Naive thymus-derived CD8-positive, alpha-beta T cell (primary cell): ENCODE measurements at places on chromosomes 5 and 9. TPM values are rescaled to one million over a fixed set of nuclear protein-coding genes. Genes with fewer than 3 reads are reported as not detected.
A peak's percentile ranks its signal among the peaks of the same experiment; 100 is the strongest.

The OGN gene
- not detected for total RNA-seq

The SPINK6 gene
- not detected for total RNA-seq

The AGXT2 gene
- total RNA-seq = not detected

The POU5F2 gene
- total RNA-seq = 1.6 TPM

The CCDC171 gene
- total RNA-seq = 2.1 TPM

DNA sequence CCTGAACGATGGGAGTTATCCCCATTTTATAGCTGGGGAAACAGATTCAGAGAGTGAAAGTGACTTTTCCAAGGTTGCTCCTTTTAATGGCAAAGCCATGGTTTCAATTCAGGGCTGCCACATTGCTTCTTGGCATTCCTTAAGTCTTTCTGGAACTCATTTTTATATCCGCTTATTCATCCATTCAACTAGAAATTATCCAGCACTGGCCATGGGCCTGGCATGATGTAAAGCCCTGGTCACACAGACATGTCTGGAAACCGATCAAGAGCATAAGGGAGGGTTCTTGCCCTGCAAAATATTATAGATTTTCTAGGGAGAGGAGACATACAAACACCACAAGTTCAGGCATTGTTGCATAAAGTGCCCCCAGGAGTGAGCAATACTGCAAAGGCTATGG, 43.0 kb upstream of the COL15A1 start:
- H3K36me3 ChIP-seq = peaks cover 7% of the 10 kb centered on the region
- H3K4me1 ChIP-seq = peaks cover 8% of the 10 kb centered on the region
- no peak for DNase-seq
- H3K27ac ChIP-seq = no peak overlapping the region
- H3K4me3 ChIP-seq = no peak overlapping the region

DNA sequence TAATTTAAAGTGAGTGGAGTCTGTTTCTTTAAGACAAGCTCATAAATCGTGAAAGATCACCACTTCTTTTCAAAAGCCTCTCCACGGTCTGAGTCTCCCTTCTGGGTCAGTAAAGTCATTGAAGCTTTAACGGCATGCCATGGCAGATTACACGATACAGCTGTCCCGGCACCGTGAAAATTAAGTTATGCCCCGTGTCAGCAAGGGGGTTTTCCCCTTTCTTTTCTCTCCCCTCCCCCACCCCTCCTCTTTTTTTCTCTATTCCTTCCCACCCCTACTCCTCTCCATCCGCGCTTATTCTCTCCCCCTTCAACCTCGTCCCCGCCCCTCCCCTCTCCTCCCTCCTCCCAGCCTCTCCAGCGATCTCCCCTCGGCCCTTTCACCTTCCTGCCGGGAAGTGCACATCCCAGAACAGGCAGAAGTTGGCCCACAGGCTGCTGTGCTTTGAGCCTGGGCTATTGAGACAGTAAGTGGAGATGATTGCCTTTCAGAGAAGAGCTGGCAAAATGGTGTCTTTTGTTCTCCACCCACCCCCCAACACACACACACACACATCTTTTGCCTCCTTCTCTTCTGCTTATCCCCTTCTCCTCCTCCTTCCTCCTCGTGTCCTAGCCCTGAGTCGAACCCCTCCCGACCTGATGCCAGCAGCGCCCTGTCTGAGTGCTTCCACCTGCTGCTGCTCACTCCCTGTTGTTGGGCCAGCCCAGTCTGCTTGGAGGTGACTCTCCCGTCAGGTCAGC, 44.1 kb downstream of the GAS1 start:
- no peaks in the 10 kb centered on the region for H3K36me3 ChIP-seq
- no peak for DNase-seq
- H3K4me3 ChIP-seq = no peak overlapping the region
- H3K27me3 ChIP-seq = peaks cover 92% of the 10 kb centered on the region
- H3K4me1 ChIP-seq = peaks cover 9% of the 10 kb centered on the region

- H3K4me1 ChIP-seq = no peaks in the 10 kb centered on the region
- peaks cover 18% of the 10 kb centered on the region for H3K36me3 ChIP-seq
- no peaks in the 10 kb centered on the region for H3K27me3 ChIP-seq
- H3K4me3 ChIP-seq = no peak overlapping the region
These were observed 74.9 kb downstream of the FANCC start for GRCh38 chr9:95242613-95243012.

DNA sequence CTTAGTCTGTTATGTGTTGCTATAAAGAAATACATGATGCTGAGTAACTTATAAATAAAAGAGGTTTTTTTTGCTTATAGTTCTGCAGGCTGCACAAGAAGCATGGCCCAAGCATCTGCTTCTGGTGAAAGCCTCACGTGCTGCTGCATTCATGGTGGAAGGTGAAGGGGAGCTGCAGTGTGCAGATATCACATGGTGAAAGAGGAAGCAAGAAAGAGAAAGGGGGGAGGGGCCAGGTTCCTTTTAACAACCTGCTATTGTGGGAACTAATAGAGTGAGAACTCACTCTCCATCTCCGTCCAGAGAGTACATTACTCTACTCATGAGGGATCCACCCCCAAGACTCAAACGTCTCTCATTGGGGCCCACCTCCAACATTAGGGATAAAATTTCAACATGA, 12.5 kb upstream of the PARP8 start:
- DNase-seq = no peak
- no peaks in the 10 kb centered on the region for H3K36me3 ChIP-seq
- peaks cover 16% of the 10 kb centered on the region for H3K4me1 ChIP-seq
- H3K4me3 ChIP-seq = peak overlapping the region; percentile 58

- peak overlapping the region; percentile 89 for H3K27ac ChIP-seq
- peak; percentile 19 for DNase-seq
- peaks cover 25% of the 10 kb centered on the region for H3K4me1 ChIP-seq
- H3K4me3 ChIP-seq = no peak overlapping the region
These were observed 9.7 kb downstream of the PTGER4 start for GRCh38 chr5:40689438-40689837.

DNA sequence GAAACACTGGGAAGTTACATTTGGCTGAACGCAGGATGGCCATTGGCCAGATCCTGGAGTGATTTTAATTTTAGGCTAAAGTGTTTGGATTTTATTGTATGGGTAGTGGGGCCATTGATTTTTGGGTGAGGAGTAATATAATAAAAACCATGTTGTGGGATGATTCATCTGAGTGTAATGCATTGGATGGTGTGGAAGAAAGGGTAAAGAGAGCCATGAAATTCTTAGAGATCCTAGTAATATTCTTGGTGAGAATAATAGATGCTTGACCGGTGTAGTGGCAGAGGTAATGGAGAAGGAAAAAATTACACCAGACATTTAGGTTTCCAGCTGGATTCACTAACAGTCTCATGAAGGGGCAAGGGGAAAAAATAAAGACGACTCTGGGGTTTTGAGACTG, 158.1 kb downstream of the NPR3 start:
- H3K27ac ChIP-seq = no peak overlapping the region
- no peaks in the 10 kb centered on the region for H3K4me1 ChIP-seq
- no peak overlapping the region for H3K4me3 ChIP-seq
- DNase-seq = no peak

DNA sequence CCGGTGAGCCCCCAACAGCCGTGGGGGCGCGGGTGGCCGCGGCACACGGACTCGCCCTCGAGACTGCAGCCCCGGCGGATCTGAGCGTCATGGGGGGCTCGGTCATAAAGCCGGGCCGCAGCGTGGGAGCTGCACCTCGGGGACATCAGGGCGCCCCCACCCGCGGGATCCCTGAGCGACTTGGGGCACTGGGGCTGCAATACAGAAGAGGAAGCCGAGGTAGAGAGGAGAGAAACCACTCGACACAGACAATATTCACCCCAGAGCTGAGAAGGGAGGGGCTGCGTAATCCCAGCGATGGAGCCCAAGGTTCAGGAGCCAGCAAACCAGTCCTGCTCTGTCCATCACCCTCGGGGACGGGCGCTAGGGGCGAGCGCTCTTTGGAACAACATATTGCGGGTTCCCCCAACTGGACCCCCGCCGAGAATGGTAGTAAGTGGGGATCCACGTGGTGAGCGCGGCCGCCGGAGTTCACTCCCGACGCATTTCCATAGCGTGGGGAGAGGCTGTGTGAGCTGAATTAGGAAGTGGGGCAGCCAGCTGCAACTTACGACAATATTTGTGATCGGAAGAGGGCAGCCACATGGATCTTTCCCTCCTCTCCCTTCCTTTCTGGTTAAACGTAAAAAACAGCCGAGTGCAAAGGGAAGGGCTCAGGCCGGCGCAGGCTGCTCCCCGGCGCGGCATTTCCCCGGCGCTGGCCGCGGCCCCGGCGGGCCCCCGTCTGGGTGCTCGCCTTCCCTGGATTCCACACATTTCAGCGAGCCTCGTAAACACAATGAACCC, 9.9 kb downstream of the PTCH1 start:
- peaks cover 64% of the 10 kb centered on the region for H3K4me1 ChIP-seq
- peak overlapping the region; percentile 86 for H3K27ac ChIP-seq
- peaks cover 2% of the 10 kb centered on the region for H3K36me3 ChIP-seq
- peak; percentile 60 for DNase-seq
- peak overlapping the region; percentile 98 for H3K4me3 ChIP-seq
- no peaks in the 10 kb centered on the region for H3K27me3 ChIP-seq

DNA sequence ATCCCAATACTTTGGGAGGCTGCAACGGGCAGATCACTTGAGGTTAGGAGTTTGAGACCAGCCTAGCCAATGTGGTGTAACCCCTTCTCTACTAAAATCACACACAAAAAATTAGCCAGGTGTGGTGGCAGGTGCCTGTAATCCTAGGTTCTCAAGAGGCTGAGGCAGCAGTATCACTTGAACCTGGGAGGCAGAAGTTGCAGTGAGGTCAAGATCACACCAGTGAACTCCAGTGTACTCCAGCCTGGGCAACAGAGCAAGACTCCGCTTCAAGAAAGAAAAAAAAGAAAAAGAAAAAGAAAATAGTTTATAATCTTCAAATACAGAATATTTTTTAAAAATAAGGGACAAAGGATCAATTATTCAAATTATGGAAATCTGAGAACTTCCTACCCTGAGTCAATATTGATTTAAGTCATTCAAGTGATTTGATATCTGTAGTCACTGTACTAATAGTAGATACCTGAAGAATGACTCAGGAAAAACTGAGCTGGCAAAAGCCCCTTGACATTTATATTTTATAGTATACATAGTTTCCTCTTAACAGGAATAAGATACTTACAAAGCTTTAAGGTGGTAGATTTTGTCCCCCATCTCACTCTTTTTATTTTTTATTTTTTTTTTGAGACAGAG, 61.8 kb downstream of the PTBP3 start:
- H3K27ac ChIP-seq = no peak overlapping the region
- no peak overlapping the region for H3K4me3 ChIP-seq
- peaks cover 30% of the 10 kb centered on the region for H3K4me1 ChIP-seq

DNA sequence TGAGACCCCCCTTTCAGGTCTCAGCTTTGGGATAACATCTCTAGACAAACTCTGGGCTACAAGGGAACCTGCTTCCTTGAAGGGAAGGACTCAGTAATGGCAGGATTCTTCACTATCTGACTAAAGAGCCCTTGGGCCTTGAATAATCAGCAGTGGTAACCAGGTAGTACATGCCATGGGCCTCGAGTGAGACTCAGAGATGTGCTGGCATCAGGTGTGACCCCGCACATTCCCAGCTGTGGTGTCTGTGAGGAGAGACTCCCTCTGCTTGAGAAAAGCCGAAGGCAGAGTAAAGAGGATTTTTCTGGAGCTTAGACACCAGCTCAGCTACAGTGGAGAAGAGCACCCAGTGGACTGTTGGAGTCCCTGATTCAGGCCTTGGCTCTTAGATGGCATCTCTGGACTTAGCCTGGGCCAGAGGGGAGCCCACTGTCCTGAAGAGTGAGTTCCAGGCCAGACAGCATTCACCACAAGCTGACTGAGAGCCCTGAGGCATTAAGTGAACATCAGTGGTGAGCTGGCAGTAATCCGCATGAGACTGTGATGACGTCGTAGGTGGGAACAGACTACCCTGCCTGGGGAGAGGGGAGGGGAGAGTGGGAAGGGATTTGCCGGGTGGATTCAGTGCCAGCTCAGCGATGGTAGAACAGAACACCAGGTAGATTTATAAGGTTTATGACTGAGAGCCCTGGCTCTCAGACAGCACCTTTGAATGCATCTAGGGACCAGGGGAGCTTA, 5.3 kb upstream of the ZNF782 start:
- no peaks in the 10 kb centered on the region for H3K4me1 ChIP-seq
- no peaks in the 10 kb centered on the region for H3K36me3 ChIP-seq
- no peak overlapping the region for H3K4me3 ChIP-seq
- H3K27me3 ChIP-seq = peaks cover 4% of the 10 kb centered on the region
